ENCODE measurements at places on chromosomes 3 and 15.

GRCh38 chr15:52730173-52730572 lies 51.0 kb upstream of the ATOSA start:
- no peak for DNase-seq

DNA sequence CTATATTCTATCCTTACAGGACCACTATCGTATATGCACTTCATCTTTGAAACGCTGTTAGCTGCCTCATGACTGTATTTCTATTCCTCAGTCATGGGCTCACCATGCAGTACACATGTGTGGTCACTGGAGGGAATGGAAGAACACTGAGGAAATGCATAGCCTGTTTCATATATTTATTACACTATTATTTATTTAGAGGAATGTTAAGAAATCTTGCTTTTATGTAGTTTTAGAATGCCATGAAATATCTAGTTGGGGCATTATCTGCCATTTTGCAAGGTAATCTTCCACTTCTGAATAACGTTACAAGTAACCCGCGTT lies 155.7 kb downstream of the IGF1R start:
- DNase-seq, result no peak

GRCh38 chr3:65728138-65728537 lies 310.6 kb downstream of the MAGI1 start:
- DNase-seq, result no peak

- no peak for DNase-seq
Measured at GRCh38 chr15:60414016-60414682, 16.4 kb upstream of the ANXA2 start.

DNA sequence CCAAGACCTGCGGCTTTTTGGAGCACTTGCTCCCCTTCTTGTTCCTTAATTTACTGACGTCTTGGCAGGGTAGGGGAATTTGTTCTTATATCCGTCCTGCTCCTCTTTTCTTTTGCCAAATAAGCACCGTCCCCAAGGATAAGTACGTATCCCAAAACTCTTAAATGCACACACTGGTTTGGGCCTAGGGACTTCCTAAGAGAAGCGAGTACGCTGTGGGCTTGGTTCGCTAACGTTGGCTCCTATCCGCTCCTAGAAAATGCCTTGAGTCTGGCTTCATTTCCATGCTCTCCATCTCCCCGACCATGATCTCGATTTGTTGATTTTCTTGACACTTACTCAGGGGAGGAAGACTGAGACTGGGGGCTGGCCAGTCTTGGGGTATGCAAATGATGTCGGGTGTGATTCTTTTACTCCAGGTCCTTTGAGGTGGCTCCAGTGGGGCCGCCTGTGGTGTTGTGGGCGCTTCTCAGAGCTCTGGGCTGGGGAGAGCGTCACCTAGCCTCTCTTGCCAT lies 1.3 kb downstream of the MYRIP start:
- DNase-seq, result no peak

DNA sequence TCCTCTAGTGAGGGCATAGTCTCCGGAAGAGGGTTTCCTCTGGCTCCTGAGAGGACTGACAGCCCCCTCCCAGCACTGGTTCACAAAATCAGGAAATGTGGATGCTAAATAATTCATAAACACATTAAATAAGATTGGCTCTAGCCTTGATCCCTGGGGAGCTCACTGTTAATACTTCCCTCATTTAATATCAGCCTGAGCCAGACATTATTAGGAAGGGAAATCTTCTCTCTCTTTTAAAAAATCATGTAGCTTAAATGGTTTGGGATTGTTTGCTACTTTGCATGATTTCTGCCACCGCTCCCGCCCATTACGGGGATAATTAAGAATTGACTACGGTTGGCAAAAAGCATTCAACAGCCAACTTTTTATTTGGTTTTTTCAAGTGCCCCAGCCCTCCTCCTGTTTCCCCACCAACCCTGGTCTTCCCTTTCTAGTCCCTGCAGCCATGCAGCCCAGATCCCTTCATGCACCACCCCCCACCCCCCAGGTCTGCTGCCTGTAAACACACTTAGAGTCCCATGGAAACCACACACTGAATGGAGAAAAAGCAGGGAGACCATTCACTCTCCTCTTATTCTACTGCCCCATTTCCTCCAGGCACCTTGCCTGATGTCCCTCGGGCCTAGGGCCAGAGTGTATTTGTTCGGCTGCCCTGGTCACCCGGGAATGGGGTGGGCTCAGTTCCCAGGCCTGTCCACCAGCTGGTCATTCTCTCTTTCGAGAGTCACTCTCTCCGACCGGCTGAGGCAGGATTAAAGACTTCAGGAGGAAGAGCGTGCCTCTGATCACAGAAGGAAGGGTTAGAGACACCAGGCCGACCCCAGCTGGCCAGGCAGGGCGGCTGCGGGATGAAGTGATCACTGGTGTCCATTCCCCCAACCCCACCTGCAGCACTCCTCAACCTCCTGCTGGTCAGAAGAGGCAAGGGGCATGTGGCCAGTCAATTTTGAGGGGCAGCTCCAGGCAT lies 45.1 kb downstream of the SEMA5B start:
- DNase-seq, result no peak

GRCh38 chr3:183548262-183548769 lies 7.2 kb downstream of the KLHL6 start:
- DNase-seq, result no peak

DNA sequence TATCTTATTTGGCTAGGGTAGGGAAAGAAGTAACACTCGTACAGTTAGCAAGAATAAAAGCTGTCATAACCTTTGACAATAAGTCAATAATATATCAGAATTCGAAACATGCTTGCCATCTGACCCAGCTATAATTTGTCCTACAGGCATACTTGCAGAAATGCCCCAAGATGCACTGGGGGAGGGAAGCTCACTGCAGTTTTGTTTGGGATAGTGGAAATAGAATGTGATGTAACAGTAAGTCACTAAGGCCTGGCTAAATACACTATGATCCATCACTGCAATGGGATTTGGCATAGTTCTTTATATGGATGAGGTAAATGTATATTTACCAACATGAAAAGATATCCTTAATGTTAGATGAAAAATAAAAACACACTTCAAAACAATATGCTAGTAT lies 25.5 kb upstream of the TMOD3 start:
- DNase-seq, result no peak

DNA sequence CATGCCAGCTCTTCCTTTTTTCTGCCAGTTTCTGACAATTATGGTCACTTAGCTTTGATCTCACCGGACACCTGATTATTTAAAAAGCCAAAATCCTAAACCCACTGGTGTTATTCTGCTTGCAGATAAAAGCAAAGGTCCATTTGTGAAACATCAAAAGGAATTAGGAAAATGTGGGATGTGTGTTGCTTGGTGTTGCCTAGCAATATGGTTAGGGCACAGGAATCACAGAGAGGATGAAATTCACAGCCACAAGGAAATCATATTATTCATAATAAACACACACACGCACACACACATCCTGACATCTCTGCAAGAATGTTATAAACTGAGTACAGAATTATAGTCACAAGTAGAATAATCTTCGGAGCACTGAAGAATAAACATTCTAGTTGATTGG lies 89.3 kb upstream of the BHLHE40 start:
- no peak for DNase-seq

- DNase-seq, result no peak
Measured at GRCh38 chr15:68389041-68389930, 42.7 kb downstream of the ITGA11 start.

DNA sequence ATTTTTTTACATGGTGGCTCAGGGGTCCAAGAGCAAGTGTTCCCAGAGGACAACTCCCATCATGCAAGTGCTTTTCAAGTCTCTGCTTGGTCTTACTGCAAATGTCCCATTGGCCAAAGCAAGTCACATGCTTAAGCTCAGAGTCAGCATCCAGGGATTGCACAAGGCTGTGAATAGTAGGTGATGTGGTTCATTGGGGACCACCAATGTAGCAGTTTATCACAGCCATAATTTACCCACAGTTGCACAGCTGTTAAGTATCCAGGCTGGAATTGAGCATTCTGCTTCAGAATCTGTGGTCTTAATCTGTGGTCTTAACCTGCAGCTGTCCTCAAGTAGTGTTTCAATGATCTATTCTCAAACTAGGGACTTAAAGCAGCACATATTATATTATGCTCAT lies 71.4 kb upstream of the PLCL2 start:
- no peak for DNase-seq

DNA sequence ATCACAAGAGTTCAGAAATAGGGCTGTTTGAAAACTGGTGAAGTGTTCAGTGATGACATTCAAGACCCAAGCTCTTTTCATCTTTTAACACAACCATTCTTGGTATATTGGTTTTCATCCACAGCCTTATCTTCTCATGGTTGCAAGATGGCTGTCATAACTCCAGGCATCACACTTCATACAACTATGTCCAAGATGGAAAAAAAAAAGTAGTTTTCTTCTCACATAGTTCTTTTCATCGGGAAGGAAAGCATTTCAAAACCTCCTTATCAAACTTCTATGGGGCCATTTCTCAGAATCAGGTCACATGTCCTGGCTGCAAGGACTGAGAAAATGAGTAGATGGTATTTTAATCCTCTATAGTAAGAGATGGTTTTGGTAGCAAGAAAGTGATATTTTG lies 21.1 kb upstream of the MFSD1 start:
- DNase-seq, result no peak

DNA sequence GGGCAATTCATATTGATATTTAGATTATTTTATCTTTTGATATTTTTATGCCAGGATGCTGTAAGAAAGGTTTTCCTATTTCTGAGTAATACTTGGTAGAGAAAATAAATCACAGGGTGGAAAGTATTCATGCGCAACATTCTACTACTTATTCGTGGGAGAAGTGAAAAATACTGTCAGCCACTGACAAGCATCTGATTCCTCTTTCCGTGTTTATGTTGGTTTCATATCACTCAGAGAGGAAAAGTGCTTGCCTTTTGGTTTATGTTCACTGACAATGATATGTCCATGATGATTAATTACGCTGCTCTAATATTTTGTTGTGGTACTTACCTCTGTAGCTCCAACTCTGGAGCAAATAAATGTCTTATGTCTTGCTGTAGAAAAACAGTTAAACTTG lies 429.4 kb downstream of the EDEM1 start:
- no peak for DNase-seq

DNA sequence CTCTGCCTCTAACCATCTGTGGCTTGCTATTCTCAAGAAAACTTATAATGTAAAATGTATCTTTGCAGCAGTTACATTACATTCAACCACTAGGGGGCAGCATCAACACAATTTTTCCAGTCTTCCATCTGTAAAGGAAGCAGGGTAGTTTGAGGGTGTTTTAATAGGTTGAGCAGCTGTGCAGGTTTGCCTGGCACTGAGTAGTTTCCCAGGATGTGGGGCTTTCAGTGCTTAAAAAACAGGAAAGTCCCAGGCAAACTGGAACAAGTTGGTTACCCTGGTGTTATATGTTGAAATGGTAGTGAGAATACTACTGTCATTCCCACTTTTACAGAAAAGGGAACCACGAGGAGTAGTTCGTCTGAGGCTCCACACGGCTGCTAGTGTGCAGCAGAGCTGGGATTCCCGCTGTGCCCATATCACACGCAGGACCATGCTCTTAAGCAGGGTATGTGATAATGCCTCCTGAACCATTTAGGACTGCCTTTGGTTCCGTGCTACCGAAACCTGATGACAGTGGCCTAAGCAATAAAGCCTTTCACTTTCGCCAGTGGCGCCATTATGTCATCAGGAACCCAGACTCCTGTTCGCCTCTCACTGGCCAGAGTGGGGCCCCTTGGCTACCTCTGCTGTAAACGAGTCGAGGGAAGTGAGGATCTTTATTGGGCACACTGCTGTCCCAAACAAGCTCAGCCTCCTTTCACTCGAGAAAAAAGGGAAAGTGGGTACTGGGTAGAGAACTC lies 64.7 kb upstream of the ZBTB38 start:
- peak; percentile 33 for DNase-seq

GRCh38 chr3:152402695-152403451 lies 134.1 kb downstream of the MBNL1 start:
- no peak for DNase-seq

DNA sequence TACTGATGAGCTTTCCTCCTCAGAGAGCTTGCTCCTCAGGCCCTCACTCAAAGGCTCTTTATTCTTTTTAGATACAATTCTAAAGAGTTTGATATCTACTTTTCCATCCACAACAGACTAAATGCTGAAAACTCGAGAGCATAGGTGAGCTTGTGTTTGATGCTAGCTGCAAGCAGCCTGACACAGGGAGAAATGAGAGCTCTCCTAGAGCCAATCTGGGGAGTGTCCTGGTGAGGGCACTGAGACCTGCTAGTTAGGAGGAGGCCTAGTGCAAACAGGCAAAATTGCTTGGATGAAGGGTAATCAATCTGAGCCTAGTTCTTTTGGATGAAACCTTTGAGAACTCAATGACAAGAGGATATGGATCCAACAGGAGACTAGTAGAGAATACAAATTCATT lies 300.8 kb downstream of the ZBTB20 start:
- no peak for DNase-seq

GRCh38 chr3:89101251-89101650 lies 6.2 kb upstream of the EPHA3 start:
- DNase-seq, result no peak

GRCh38 chr3:32438596-32439344 lies 47.1 kb downstream of the CMTM7 start:
- DNase-seq, result no peak

GRCh38 chr15:96474231-96474664 lies 143.7 kb downstream of the NR2F2 start:
- DNase-seq, result no peak

GRCh38 chr15:70617076-70617910 lies 146.1 kb downstream of the UACA start:
- peak; percentile 2 for DNase-seq

DNA sequence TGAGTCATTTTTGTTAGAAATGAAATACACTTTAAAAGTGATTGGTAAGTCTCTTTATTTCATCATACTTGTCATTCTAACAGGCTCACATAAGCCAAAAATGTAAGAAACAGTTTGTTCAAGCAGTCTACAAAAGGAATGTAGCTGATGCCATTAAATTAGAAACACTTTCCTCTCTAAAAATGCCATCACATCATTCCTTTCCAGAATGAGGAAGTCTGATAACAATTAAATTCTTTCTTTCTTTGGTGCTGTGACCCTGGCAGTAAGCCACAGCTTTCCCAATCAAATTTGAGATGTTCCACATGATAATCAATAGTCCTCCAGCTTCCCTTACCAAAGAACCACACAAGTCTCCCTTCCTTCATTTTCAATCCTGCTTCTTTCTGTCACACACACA lies 9.4 kb upstream of the P2RY1 start:
- no peak for DNase-seq

GRCh38 chr3:61887206-61887605 lies 325.8 kb downstream of the PTPRG start:
- no peak for DNase-seq

DNA sequence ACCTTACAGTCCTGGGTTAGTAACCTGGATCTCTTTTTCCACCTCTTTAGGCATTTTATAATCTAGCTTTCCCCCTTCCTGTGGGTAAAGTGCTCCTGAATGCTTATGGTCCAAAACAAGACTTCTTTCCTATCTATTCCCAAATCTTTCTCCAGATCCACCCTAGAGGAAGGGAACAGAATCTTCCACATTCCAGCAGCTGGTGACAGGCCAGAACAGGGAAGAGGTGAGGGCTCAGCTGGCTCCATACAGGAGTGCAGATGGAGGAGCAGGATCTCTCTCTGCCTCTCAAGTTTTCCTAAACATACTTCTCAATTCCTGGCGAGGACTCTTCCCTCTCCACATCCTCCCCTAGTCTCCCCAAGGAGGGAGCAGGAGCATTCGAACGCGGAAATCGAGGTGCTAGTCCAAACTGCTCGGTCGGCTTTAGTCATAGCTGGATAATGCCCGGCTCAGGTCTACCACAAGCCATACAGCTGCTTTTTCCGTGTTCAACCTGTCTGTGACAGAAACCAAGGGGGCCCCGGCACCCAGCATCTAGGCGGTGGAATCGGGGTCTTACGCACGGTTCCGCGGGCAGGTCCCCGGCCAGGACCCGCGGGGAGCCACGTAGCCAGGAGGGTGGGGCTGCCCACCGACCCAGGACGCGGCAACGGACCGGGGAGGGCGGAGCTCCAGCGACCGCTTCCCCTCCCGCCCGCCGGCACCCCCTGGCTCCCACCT lies 4.0 kb downstream of the RASSF1 start:
- DNase-seq, result no peak

Data from NCI-H748 treated with DMSO at 0.1 percent for 48 hours (cell line).